ENCODE measurements at places on chromosomes 5 and 9. TPM values are rescaled to one million over a fixed set of nuclear protein-coding genes. Genes with fewer than 3 reads are reported as not detected.

DNA sequence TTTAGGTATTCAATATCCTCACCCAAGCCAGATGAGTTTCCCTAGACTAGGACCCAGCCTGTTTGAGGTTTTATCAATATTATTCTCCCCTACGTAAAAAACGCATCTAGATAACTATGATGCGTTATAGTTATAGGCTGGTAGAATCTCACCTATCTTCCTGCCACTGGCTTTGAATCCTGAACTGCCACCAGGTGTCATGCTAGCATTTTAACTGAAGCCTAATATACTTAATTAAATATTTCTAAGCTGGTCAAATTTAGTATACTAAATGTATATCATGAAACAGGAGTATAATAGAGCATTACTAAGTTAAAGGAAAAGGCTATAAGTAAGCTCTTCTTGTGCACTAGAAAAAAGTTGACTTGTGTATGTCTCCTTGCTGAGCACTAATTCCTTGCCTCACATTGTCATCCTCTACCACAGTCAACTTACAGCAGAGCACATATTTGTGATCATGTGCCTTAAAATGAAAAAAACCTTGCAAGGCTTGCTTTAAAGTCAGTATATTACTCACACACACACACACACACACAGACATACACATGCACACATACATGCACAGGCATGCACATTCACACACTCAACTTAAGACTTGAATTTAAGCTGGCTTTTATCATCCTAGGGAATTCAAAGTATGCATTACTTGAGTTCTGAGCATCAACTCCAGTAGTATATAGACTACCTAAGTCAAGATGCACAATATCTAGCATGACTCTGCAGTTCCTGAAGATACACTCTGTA is 303.4 kb downstream of the ADGRV1 start:
- no peaks in the 10 kb centered on the region for H3K36me3 ChIP-seq
- H3K27ac ChIP-seq: no peak overlapping the region
- no peaks in the 10 kb centered on the region for H3K4me1 ChIP-seq

- no peaks in the 10 kb centered on the region for H3K36me3 ChIP-seq
- no peak for DNase-seq
- H3K27ac ChIP-seq: no peak overlapping the region
- H3K4me1 ChIP-seq: no peaks in the 10 kb centered on the region
These were observed 139.6 kb upstream of the PHYKPL start for GRCh38 chr5:178372142-178372571.

DNA sequence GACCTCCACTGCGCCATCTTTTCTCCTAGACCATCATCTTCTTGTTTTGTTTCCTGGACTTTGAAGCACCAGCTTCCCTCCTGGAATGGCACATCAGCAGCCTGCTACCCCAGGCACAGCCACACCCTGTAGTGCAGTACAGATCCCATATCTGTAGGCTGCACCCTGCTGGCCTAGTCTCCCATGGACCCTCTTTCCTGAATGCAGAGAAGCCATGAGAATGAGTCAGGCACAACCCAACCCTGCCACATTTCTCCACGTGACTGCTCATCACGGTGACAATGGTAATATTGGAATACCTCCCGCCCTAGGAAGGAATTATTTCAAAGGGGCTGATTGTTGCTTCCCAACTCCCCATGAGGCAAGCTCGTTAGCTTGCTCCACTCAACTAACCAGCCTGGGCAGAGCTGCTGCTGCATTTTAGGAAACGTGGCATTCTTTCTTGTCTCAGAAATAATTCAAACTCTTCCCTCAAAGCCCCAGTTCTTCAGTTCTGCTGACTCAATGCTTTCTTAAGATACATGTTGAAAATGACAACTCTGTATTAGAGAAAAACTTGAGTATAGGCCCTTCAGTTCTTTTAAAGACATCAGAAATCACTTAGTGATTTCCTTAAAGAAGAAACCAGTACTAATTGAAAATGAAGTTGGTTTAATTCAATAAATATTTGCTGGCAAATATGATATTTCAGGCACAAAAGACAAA is 328.1 kb downstream of the MLLT3 start:
- H3K4me1 ChIP-seq: no peaks in the 10 kb centered on the region
- H3K36me3 ChIP-seq: no peaks in the 10 kb centered on the region
- no peak for DNase-seq
- no peaks in the 10 kb centered on the region for H3K27me3 ChIP-seq

DNA sequence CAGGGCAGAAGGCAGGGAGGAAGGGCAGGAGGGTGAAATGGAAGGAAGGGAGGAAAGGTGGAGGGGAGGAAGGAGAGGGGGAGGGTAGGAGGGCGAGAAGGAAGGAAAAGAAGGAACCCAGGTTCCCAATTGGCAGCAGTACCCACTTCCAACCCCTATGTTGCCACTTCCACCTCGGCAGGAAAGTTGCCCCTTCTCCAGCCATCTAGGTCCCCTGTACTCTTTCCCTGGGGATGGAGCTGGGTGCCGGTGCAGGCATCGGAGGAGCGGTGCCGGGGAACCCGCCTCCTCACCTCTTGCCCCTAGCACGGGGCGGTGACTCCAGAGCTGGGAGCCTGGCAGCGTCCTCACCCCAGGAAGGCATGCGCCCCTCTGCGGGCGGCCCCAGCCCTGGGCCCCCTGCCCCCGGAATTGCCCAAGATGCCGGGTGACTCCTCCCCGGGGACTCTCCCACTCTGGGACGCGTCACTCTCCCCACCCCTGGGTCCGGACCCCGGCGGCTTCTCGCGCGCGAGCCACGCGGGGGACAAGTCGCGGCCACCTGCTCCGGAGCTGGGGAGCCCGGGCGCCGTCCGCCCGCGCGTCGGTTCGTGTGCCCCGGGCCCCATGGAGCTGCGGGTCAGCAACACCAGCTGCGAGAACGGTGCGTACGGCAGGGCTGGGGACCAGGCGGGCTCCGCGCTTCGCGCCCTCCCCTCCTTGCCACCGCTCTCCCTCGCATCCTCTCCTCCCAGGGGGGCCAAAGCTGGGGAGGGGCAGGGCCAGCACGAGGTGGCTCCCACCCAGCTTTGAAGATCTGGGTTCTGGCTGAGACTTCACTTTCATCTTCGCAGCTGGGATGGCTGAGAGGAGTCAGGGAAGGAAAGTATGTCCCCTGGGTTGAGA is at the start of gene NIPAL4:
Gene NIPAL4, plus strand, starts transcription at position 499 of the 885 bp plus-strand sequence. Its CDS starts 108 bp downstream, at position 607.
- no peak for DNase-seq
- H3K4me3 ChIP-seq: peak within 1 kb of the TSS; percentile 46
- peak within 1 kb of the TSS; percentile 72 for H3K27ac ChIP-seq
- no peaks in the 10 kb centered on the region for H3K36me3 ChIP-seq
- peaks cover 58% of the 10 kb centered on the region for H3K4me1 ChIP-seq

DNA sequence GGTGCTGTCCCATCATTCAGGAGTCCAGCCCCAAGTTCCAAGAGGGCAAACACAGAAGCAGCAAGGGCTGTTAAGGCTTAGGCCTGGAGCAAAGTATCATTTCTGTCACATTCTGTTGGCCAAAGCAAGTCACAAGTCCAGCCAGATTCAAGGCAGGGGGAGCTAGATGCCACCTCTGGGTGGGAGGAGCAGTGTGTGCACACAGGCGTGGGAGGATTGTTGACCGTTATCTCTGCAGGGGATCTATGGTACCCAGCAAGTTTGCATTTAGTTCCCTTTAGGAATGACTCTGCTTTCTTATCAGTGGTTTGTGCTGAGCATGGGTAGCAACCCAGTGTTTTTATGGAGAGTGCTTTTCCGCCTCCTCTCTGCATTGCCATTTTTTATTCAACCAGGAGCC is 278.9 kb downstream of the NR3C1 start:
- H3K27ac ChIP-seq: no peak overlapping the region
- DNase-seq: no peak
- H3K4me3 ChIP-seq: no peak overlapping the region
- H3K4me1 ChIP-seq: peaks cover 33% of the 10 kb centered on the region

- H3K27ac ChIP-seq: no peak overlapping the region
- H3K4me1 ChIP-seq: no peaks in the 10 kb centered on the region
- no peak overlapping the region for H3K4me3 ChIP-seq
- DNase-seq: no peak
- H3K27me3 ChIP-seq: no peaks in the 10 kb centered on the region
These were observed 88.9 kb upstream of the MRPS30 start for GRCh38 chr5:44719856-44720255.

GRCh38 chr5:124825983-124826337 is 79.5 kb upstream of the ZNF608 start:
- no peak for DNase-seq
- peaks cover 5% of the 10 kb centered on the region for H3K4me1 ChIP-seq
- H3K36me3 ChIP-seq: no peaks in the 10 kb centered on the region
- no peaks in the 10 kb centered on the region for H3K27me3 ChIP-seq
- H3K27ac ChIP-seq: no peak overlapping the region
- H3K4me3 ChIP-seq: no peak overlapping the region

The C5 gene
- total RNA-seq: 2.0 TPM
